ENCODE measurements at places on chromosomes 6 and 20.

GRCh38 chr20:39289316-39289715 lies 327.2 kb downstream of the DHX35 start:
- DNase-seq, result no peak

DNA sequence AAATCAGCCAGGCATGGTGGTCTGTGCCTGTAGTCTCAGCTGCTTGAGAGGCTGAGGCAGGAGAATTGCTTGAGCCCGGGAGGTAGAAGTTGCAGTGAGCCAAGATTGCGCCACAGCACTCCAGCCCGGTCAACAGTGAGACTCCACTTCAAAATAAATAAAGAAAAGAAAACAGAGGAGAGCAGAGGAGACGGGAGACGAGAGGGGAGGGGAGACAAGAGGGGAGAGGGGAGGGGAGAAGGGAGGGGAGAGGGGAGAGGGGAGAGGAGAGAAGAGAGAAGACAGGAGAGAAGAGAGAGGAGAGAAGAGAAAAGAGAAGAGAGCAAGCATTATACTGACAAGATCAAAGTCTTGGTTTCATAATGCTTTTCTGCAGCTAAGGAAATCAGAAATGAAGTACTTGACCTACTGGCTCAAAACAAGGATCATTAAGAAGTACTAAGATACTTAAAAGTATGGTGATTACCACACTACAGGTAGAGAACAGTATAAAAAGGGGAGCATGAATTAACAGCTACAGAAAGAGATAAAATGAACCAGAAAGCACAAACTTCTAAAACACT lies 30.5 kb downstream of the FAM8A1 start:
- no peak for DNase-seq

DNA sequence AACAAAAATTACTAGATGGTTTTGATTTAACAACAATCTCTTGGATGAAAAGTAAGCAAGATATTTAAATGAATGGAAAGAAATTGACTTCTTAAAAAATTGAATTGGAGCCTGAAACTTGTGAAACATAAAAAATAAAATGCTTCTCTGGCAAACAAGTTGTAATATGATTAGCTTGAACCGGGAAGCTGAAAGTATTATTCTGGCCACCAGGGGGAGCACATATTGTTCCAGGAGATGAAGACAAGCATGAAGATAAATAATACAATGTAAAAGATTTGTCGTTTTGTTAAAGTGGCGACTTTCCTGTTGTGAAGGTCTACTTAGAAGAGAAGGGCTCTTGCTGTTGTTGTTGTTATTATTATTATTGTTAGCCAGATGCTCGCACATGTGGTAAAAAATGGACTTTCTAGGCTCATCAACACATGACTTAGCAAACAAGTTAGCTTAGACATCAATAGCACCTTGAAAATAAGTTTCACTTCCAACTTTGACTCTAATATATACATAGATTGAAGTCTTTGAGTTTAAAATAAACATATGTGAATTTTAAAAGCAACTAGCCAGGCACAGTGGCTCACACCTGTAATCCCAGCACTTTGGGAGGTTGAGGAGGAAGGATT lies 14.2 kb downstream of the PAX1 start:
- DNase-seq, result no peak

- DNase-seq, result no peak
Measured at GRCh38 chr20:22652681-22653588, 68.6 kb upstream of the FOXA2 start.

DNA sequence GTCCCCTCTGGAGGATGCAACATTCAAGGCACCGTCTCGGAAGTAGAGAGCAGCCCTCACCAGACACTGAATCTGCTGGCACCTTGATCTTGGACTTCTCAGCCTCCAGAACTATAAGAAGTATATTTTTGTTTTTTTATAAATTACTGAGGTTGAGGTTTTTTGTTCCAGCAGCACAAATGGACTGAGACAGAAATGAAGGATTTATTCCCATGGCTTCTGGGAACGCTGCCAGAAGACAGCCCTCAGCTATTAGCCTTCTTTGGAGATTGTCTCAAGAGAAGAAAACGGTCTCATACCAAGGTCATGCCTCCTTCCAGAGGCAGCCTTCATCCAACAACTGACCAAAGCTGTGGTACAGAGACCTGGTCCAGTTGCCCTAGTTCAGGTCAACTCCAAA lies 85.4 kb downstream of the CHMP4B start:
- no peak for DNase-seq

DNA sequence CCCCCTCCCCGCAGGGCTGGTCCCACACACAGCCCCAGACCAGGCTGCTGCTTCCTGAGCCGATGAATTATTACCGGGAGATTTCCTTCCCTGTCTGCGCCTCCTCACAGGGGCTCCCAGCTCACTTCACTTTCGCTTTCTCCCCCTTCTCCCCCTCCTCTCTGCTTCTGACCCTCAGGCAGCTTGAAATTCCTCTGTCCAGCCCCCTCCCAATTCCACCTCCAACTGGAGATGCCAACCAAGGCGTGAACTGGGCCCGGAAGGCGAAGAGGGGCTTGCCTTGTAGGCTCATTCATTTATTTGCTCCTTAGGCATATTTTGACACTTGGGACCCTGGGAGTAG lies 1.7 kb upstream of the TCF15 start:
- no peak for DNase-seq

DNA sequence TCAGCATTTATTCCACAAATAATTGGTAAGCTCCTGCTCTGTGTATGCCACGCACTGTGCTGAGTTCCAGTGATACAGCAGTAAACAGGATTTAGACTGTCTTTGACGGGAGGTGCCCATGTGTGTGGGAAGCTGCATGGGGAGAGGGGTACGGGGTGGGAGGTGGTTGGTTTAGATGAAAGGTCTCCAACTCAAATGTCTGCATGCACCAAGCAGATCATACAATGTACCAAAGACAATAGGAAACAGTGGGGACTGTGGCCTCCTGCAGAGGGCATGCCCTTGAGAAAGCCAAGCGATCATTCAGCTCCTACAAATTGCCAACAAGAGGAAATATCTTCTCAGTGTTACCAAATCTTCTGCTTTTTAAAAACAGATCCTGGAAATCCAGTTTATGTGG lies 36.1 kb downstream of the SLC22A2 start:
- no peak for DNase-seq

DNA sequence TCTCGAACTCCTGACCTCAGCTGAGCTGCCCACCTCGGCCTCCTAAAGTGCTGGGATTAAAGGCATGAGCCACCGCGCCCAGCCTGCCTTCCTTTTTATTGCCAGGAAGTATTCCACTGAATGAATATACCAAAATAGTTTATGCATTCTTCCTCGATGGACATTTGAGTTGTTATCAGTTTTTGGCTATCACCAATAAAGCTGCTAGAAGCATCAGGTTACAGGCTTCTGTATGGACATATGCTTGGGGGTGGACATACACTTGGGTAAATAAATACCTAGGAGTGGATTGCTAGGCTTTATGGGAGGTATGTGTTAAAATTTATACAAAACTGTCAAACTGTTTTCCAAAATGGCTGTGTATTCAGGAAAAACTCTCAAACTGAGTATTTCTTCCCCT lies 10.0 kb upstream of the RPS10 start:
- no peak for DNase-seq

DNA sequence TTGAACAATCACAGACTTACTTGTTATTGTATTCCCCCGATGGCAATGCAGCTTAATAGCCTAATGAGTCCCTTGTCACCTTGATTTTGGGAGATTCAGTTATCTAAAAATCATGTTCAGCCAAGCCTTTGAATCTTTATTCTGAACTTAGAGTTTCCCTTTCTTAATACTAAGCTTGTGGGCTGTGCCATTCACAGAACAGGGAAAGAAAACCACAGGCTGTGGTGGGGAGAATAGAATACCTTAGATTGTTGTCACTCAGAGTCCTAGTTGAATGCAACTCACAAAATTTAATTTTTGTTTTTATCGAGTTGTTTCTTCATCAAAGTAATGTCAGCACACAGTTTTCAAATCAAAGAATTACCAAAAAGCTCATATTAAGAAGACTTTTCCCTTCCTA lies 37.4 kb downstream of the RFPL4B start:
- no peak for DNase-seq

DNA sequence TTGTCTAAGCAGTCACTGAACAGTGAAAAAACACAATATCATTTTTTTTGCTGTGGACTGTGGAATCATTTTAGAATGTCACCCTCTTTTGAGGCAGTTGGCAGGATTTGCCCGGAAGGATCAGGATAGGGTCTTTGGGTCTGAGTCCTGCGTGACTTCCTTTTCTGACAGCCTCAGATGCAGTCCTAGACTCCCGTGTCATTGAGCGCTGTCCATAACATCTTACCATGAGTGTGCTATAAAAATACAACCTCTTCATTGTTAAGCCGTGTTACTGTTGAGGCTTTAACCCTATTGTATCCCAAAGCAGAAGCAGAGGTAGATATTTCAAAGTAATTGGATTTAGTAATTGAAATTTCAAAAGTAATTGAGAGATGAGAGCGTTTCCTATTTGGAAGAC lies 30.6 kb downstream of the ARID1B start:
- DNase-seq, result no peak

DNA sequence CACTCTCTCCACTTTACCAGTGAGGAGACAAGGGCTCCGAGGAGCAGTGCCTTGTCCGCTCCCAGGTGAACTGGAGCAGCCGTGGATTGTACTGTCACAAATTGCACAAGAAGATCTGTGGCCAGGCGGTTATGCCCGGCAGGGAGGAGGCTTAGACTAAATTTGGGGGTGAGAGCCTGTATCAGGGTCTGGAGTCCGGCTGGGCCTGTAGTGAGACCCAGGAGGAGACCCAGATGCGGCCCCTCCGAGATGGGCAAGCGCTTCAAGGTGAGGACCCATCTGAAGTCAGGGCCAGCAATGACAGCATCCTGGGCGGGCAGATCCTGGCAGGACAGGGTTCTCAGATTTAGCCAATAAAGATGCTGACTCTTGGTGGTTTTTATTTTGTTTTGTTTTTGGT lies 27.6 kb downstream of the BANF2 start:
- no peak for DNase-seq

- DNase-seq, result peak; percentile 2
Measured at GRCh38 chr6:2733324-2733723, 17.4 kb downstream of the MYLK4 start.

DNA sequence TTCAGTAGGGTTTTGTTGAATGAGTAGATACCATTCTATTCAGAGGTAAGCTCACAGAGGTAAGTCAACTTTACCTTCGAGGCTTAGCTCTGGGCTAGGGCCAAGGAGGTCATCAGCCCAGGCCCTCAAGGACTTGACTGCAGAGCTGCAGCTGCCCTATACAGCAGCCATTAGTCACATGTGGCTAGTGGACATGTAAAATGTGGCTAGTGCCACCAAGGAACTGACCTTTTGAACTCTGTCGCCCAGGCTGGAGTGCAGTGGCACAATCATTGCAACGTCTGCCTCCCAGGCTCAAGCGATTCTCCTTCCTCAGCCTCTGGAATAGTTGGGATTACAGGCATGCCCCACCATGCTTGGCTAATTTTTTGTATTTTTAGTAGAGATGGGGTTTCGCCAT lies 47.9 kb upstream of the EPB41L1 start:
- DNase-seq, result no peak

DNA sequence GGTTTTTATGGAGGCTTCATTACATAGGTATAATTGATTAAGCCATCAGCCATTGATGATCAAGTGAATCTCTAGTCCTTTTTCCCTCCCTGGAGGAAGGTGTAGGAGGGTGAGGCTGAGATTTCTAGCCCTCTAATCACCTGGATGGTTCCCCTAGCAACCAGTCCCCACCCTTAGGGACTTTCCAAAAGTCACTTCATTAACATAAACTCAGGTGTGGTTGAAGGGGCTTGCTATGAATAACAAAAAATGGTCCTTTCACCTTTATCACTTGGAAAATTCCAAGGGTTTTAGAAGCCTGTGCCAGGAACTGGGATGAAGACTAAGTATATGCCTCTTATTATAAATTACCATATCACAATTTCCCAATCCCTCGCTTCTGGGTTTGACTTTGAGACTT lies 40.4 kb downstream of the SMPDL3A start:
- no peak for DNase-seq

GRCh38 chr6:169785566-169785965 lies 34.1 kb downstream of the ERMARD start:
- no peak for DNase-seq

DNA sequence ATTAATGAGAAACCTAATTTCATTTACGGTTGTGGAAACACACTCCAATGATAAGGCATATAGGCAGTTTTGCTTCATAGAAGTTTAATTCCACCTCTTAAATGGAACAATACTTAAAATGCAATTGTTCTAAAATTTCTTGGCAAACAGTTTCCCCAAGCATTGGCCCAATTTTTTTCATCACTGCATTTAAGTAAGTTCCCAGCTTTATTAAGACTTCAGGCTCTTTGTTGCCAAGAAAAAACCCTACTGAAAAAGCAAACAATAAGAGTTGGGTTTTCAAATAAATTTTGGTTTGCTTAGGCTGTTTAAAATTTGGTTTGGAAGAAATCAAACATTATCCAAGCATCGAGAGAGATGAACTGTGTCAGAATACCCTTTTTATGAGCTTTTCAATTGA lies 690.9 kb upstream of the NRSN1 start:
- no peak for DNase-seq

DNA sequence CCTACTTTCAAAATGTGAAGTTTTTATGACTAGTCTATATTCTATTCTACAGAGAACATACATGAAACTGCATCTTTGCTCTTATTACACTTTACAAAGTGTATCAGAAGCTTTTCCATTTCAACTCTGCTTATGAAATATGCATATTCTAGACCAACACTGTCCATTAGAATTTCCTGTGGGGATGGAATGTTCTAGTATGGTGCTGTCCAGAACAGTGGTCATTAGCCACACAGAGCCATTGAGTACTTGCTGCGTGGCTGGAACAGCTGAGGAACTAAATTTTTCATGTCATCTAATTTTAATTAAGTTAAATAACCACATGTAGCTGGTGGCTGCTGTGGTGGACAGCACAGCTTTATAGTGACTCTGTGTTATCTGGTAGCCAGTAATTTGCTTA lies 105.9 kb upstream of the PDE10A start:
- no peak for DNase-seq

- DNase-seq, result no peak
Measured at GRCh38 chr20:44115762-44116644, 71.0 kb downstream of the JPH2 start.

DNA sequence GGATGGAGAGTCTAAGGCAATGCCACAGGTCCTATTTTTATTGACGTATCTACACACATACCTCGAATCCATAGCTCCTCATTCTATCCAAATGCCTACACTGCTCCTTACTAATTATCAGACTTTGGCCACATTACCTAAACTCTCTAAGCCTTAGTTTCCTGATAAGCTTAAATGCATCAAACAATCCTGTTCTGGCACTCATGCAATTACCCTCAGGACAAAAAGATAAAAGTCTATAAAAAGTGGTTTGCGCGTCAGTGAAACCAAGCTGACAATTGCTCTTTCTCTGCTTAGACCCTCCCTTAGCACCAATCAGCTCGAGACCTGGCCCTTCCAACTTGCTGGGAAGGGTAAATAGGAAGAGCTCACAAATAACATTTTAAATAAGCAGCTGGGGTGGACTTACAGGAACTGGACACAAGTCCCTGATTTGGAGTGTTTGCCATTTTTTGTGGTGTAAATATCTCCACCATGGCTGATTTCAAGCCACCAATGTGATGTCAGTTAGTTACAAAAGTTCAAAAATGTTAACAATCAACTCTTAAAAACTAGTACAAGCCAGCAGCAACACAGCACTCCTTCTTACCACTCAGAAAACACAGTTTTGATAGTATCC lies 7.2 kb upstream of the PLEKHG1 start:
- no peak for DNase-seq

- DNase-seq, result no peak
Measured at GRCh38 chr20:2652724-2653555, 508 bp downstream of the NOP56 start.

Measured in stimulated activated CD4-positive, alpha-beta T cell treated with anti-CD3 and anti-CD28 coated beads, TNF-alpha, amount 100 ng/mL, for 4 hours (primary cell).